ENCODE measurements at places on chromosomes 2 and 18.

GRCh38 chr2:126886916-126887280, 11.8 kb upstream of the TEX51 start:
- no peak for DNase-seq

- DNase-seq = no peak
Measured at GRCh38 chr2:189015359-189015758, 41.2 kb downstream of the COL3A1 start.

DNA sequence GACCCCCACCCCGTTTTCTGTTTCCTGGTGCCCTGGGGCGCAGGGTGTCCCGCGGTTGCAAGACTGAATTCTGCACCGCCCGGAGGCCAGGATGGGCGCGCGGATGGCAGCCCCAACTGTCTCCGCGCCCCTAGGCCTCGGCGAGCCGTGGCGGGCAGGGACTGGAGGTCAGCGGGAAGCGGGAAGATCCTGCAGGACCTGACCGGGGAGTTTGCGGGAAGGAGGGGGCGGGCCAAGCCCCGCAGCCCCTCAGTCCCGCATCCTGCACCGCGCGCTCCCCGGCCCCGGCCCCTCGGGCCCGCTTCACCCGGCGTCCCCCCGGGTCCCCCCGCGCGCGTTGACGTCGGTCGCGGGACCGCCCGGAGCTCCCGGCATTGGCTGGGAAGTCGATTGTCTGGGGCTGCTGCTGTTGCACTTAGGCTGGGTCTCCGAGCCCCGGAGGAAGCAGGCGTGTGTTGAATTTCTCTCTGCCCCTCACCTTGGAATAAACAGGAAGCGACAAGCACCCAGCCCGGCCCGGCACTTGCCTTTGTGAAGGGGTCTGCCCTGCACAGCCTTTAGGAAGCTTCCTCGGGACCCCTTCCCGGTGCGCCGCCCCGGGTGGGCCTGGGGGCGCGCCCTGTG, at the start of gene LDLRAD4:
Gene LDLRAD4 (plus strand): TSS at position 393 of the 624 bp plus-strand sequence.
- peak; percentile 38 for DNase-seq

DNA sequence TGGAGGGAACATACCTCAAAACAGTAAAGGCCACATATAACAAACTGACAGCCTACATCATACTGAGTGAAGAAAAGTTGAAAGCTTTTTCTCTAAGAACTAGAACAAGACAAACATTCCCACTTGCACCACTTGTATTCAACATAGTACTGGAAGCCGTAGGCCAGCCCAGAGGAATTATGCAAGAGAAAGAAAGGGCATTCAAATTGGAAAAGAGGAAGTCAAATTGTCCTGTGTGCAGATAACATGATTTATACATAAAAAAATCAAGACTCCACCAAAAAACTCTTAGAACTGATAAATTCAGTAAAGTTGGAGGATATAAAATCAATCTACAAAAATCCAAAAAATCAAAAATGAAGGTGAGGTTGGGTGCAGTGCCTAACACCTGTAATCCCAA, 8.0 kb upstream of the KDM3A start:
- no peak for DNase-seq

DNA sequence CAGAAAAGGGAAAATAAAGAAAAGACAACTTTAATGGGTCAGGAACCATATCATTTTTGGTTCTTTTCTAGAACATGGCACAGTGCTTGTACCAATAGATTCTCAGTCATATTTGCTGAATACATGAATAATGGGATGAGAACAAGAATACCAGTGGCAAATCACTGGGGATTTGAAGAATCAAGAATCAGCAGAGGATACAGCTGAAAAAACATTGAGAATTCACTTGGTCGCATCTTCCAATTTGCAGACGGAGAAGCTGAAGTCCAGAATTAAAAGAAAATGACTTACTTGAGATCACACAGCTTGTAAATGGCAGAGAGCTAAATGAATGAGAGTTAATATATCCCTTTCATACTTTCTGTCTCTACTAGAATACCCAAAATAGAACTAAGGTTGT, 362.2 kb downstream of the RAD51AP2 start:
- DNase-seq = no peak

DNA sequence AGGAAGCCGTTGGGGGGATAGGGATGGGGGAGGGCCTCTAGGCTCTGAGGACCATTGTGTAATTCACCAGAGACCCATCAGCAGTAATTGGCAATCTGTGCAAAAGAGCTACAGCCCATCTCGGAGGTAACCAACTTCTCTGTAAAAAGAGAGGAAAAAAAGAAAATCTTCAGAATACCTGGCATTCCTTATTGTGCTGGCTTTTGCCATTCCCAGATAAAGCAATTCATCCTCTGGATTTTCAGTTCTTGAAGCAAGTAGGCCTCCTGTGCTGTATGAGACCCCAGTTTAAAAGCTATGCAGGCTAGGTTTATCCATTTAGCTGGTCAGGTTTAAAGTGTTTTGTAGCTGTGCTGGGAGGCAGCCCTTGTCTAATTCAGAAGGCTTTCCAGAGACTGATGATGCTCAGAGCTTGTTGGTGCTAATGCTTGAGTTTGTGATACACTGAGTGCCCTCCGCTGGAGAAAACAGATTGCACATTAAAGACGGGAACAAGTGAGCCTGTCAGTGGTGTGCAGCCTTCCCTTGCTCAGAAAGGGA, at the start of gene LRRTM4:
Gene LRRTM4 (minus strand): TSS at position 446 of the 540 bp plus-strand sequence.
- DNase-seq = no peak

DNA sequence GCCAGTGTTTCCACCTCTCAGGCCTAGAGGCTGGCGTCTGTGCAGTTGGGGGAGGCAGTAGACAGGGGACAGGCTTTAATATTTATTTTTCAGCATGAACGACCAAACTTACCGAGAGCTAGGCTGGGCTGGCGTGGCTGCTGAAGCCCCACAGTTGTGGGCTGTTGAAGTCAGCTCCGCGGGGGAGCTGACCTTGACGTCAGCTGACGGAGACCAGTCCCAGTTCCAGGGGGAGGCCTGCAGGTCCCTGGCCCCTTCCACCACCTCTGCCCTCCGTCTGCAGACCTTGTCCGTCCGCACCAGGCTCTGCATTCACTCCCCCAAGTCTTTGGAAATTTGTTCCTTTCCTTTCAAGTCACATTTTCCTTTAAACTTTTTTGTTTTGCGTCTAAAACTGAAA, 33.4 kb upstream of the TUBA3E start:
- DNase-seq = no peak

DNA sequence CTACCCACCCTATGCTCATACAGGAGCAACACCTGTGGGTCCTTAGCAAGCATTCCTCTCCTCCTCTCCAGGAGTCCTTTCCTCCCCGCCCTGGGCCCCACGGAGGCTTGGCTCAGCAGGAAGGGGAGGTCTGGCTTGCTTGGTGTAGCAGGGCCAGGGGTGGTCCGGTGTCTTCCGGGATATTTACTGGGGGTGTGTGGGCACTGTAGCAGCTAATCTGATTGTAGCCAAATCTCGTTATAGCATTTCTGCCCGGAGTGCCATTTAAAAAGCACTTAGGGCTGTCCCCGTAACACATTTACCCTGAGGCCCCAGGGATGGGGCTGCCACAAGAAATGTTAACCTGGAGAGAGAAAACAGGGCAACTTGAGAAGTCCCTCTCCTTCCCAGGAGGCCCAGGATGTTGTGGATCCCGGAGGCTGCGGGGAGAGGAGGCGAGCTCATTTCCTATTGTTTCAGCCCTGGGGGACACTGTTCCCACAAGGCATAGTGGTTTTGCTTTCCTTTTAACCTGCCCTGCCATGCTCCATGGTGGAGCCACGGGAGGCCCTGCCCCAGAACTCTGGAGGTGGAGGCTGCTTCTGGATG, 134.5 kb downstream of the CLIP4 start:
- no peak for DNase-seq

GRCh38 chr2:152513681-152514080, 178.7 kb downstream of the FMNL2 start:
- no peak for DNase-seq

GRCh38 chr2:133247631-133248030, 320.6 kb downstream of the NCKAP5 start:
- no peak for DNase-seq

GRCh38 chr2:26461601-26462023, 16.3 kb downstream of the OTOF start:
- DNase-seq = no peak

Measured in activated CD4-positive, alpha-beta T cell treated with anti-CD3 and anti-CD28 coated beads, Interleukin-10, Interleukin-2, amounts not matched to agents 100 ng/mL and 50 ng/mL, durations not matched to agents 16 hours and 8 hours (primary cell).